Bronchial smooth muscle cell (primary cell): ENCODE measurements at places on chromosomes 13 and 19. TPM values are rescaled to one million over a fixed set of nuclear protein-coding genes. Genes with fewer than 3 reads are reported as not detected.

The LGALS4 gene
- 0.09 TPM in 1 of 2 replicates, not detected in the other for total RNA-seq

The RFPL4A gene
- not detected in 2 replicates for total RNA-seq

The ZNF837 gene
- 1.2 and 2.0 TPM in 2 replicates for total RNA-seq

The SUCLA2 gene
- 46.8 and 56.7 TPM in 2 replicates for total RNA-seq

The ZNF492 gene
- 0.16 TPM in 1 of 2 replicates, not detected in the other for total RNA-seq

The KCNK6 gene
- 1.9 and 2.0 TPM in 2 replicates for total RNA-seq
